ENCODE measurements at places on chromosomes 7 and 10.

GRCh38 chr10:11898372-11899066 is 75.4 kb downstream of the PROSER2 start:
- DNase-seq = no peak

DNA sequence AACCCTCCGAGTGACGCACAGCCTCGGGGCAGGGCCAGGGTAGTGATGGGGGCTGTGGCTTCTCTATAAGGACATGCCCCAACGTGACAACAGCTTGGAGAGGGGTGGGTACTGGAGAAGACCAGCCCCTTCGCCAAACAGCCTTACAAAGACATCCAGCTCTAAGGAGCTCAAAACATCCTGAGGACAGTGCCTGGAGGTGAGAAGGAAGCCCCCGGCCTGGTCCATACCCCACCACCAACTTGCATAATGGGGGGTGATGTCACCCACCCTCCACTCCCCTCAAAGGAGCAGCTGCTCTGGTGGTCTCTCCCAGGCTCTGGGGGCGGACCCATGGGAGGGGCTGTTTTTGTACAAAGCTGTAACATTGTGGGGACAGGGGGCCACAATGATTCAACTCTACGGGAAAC is 15.1 kb downstream of the PRSS2 start:
- no peak for DNase-seq

DNA sequence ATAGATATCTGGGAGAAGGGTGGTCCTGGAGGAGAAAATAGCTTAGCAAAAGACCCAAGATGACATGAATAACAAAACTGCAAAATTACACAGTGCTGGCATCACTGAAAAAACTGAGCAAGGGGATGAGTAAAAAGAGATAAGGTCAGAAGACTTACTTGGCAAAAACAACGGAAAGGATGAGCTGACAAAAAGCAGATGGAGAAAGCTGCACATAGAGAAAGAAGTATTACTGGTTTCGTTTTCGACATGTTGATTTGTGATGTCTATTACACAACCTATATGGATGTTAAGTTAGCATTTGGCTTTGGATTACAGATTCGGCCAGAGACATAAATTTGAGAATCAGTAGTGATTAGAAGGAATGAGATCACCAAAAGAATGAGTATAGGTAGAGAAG is 132.1 kb downstream of the MACC1 start:
- no peak for DNase-seq

DNA sequence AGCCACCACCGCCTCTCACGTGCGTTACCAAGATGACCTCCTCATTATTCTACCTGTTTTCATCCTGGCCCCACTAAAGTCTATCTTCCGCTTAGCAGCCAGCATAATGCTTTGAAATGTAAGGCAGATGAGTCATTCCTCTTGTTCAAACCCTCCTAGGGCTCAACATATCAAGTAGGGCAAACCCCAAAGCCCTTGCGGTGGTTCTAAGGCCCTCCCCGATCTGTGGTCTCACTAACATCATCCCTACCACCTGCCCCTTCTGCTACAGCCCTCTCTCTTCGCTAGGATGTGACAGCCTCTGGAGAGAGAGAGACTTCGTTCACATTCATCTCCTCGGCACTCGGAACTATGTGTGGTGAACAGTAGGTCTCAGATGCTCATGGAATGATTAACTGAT is 94.8 kb downstream of the SVIL start:
- no peak for DNase-seq

- DNase-seq = no peak
Observed at GRCh38 chr10:124387078-124387874, 31.4 kb downstream of the OAT start.

DNA sequence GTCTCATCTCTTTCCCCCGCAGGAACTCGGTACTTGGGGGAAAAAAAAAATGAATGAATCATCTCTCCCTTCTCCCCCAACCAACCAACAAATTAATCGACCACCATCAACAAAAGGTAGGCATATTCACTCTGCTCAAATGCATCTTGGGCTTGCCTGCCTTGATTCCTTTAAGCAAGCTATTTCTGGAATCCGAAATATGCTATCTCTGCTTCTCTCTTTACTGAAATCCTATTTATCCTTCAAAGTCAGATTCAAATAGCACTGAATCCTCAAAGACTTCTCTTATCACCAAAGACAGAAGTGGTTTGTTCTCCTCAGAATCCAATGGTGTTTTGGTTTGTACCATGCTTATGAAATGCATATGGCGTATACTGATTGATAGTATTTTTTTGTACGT is 49.6 kb upstream of the TPK1 start:
- no peak for DNase-seq

GRCh38 chr10:6025683-6026255 is 36.4 kb downstream of the IL2RA start:
- DNase-seq = no peak

GRCh38 chr7:86969865-86970264 is 89.6 kb downstream of the ELAPOR2 start:
- DNase-seq = no peak

GRCh38 chr10:71396084-71396710 is 523 bp upstream of the CDH23 start:
- no peak for DNase-seq

GRCh38 chr7:118285358-118285757 is 60.9 kb downstream of the ANKRD7 start:
- DNase-seq = no peak

DNA sequence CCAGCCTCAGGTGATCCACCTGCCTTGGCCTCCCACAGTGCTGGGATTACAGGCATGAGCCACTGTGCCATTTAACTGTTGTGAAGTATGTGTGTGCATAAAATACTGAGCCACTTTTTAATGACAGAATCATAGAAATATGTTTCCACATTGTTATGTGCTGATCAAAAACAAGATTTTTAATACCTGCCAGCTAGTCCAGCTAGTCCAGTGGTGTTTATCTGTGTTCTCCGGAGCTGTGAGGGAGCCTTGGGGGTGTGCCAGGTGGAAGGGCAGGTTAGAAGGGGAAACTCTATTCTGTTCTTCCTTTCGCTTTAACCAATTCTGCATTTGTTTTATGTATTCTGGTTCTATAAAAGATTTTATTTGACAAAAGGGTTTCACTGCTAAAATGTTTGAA is 7.0 kb downstream of the FAM221A start:
- no peak for DNase-seq

DNA sequence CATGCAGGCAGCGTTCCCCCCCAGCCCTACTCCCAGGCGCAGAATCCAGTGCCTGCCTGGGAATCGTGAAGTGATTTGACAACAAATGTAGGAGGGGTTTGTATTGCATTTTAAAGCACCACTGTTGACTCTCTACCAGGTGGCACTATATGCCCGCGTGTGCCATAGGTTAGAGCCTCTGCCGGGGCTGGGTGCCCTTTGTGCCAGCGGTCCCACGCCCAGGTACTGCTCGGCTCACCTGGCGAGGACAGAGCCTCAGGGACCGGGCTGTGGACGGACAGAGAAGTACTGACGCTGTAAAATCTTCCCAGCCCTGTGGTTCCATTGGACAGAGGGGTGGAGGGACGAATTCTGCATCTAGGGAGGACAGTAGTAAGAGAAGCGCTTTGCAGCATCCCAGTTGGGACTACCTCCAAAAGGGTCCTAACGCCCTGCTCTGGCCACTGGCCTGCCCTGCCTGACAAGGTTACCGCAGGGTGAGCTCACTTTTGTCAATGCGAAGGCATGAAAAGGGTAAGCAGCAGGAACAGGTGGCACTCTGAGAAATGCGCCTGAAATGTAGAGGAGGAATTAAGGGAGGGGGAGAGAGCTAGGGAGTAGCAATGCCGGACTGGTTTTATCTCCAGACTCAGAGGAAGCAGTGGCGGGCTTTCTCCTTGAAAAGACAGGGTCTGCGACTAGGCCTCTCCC is 788 bp upstream of the CACNA2D1 start:
- no peak for DNase-seq

- no peak for DNase-seq
Observed at GRCh38 chr10:5776881-5777197, 36.4 kb downstream of the GDI2 start.

DNA sequence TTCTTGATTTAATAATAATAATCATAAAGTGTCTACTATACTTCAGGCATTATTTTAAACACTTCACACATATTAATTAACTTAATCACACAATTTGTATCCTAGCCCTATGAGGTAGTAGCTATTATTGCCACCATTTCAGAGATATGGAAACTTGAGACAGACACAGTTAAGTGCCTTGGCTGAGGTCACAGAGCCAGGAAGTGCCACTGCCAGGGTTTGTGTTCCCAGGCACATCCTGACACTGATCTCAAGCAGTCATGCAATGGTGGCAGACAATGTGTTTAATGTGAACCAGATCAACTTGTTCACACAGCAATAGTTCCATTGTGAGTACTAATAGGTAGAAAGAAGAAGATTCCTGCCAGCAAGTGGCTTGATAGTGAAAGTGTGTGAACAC is 666.0 kb downstream of the SUGCT start:
- DNase-seq = no peak

DNA sequence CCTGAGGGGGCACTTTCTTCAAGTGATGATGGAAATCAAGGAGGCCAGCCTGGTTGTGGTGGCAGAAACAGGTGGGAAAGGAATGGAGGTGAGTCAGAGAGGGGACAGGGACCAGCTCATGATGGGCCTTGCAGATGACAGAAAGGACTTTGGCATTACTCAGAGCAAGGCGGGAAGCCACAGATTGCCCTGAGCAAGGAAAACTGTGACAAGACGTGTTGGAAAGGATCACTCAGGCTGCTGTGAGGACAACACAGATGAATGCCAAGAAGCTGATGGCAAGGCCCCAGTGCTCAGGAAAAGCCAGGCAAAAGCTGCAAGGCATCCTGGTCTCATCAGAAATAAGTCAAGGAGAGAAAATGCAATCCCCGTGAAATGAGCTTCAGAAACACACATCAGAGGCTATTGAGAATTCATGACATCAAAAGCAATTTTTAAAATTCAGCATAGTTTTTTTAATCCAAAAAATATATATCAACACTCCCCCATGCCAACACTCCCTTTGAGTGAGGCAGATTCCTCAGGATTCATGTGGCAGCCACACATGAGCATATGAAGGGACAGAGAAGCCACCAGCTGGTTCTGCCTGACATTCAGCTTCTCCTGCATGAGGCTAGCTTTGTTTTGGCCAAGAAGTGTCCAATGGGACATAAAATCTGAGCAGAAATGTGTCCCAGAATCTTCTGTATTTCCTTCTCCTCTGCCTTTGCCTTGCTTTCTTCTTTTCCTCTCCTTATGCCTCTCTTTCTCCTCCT is 244.5 kb upstream of the MYO3A start:
- DNase-seq = no peak

DNA sequence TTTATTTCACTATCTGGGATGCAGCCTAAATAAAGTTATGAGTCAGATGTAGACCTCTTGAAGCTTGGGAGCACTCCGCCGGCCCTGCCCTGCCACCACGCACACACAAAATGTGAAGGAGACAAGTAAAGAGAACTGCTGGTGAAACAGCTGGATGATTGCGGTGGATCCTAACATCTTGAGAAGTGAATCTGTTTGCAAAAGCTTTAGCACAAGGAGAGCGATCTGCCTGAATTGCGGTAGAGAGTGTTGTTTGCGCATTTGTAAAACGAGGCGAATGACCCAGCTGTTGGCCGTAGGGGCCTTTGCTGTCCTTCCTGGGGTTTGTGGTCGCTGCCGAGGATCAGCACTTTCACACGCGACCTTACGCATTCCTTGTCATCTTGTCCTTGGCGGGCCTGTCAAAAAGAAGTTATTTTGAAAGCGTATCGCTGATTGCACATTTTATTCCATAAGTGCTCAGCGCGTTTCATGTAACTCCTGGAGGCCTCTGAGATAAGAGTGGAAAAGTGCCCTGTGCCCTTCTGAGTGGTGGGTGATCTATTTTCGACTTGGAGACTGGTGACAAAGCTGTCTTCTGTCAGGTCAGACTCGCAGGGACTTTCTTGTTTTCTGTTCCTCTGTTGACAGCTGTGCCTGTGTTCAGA is 40.8 kb downstream of the RBM20 start:
- no peak for DNase-seq

DNA sequence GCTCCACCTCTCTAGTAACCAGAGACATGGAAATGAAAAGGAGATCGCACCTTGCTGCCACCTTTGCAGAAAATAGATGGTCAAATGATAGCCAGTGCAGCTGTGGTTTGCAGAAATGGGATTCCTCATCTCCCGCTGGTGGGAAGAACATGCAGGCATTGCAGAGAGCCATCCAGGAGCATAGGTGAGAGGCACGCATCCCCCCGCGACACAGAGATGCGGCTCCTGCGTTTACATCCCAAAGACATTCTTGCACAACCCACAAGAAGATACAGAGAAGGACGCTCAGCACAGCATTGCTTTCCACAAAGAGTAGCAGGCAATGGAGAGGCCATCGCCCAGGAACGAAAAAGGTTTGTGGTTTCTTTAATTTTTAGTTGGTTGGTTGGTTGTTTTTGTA is 56.2 kb downstream of the OAT start:
- DNase-seq = no peak

DNA sequence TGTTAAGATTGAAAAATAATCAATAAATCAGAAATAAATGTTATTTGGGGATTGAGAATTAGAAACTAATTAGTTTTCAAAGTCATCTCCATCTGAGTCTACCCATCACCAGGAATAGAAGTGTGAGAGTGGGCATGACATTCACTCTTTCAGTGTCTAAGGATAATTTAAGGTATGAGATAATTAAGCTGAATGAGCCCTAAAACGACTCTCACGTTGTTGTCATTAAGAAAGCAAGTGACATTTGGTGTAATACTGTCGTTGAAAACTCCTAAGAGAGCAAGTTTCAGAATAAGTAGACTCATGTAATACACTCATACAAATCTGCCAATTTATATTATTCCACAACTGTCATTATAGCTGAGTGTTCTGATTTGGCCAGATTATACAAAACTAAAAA is 7.1 kb downstream of the AGMO start:
- no peak for DNase-seq

GRCh38 chr7:127877951-127878350 is 153.3 kb downstream of the LRRC4 start:
- DNase-seq = no peak

DNA sequence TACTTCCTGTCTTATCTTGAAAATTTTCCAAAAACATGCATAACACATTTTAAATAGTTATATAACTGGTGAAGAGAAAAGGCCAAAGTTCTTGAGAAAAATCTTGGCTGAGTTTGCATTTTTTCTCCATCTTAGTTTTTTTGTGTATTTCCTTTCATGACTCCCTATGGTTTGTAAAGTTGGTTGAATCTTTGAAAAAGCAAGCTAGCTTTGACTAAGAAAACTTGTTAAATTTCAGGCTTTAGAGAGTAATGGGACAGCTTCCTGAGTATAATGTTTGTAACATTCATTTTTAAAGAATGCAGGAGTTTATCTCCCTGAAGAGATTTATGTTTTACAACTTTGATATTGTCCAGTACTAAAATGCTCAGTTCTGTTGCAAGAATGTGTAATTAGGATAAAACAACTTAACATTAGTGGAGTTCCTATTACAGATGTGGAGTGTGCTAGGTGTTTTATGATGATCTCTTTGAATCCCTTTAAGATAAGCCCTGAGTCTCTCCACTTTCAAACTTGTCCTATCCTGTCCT is 11.1 kb upstream of the HERPUD2 start:
- DNase-seq = no peak

GRCh38 chr7:115740043-115740442 is 290.5 kb downstream of the TFEC start:
- no peak for DNase-seq

GRCh38 chr10:89003344-89003743 is 12.7 kb downstream of the FAS start:
- no peak for DNase-seq

GRCh38 chr7:157293413-157293788 is 43.4 kb upstream of the DNAJB6 start:
- DNase-seq = no peak
